ENCODE measurements at places on chromosomes 4 and X. TPM values are rescaled to one million over a fixed set of nuclear protein-coding genes. Genes with fewer than 3 reads are reported as not detected.

DNA sequence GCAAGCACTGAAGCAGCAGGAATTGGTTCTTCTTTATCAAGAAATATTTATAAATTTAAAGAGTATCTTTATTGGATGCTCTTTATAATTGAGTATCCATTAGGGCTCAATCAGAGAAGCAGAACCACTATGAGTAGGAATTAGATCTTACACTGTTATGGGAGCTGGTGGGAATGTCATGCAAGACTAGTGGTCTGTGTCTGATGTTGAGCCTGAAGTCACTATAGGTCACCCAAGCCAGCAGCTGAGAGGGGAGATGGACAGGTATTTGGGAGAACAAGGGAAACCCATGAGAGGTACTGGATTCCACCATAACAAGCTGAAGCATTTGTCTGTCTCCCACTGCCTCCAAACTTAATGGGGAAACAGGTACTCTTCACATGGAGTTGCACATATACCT is 283.7 kb upstream of the BOD1L1 start:
- H3K27me3 ChIP-seq = no peaks in the 10 kb centered on the region
- H3K4me3 ChIP-seq = no peak overlapping the region
- DNase-seq = no peak
- no peaks in the 10 kb centered on the region for H3K4me1 ChIP-seq
- H3K36me3 ChIP-seq = no peaks in the 10 kb centered on the region

Gene MAGEA9B
- total RNA-seq = not detected

Gene MTHFD2L
- 48.1 TPM for total RNA-seq

DNA sequence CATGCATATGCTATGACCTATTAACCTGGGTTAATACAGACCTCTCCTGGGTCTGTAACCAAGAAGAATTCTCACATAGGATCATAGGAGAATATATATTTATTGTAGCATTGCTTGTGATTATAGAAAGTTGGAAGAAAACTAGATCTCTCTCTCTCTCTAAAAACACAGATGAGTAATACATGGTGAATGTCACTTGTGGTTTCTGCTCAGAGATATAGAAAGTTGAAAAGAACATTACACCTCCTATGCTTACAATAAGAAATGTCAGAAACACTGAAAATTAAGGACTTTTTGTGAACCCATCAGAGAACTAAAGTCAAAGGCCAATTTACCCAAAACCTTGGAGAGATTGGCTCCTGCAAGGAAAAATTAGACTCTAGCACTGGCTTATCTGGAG is 1389.5 kb downstream of the FAM133A start:
- no peak for DNase-seq
- no peak overlapping the region for H3K27ac ChIP-seq
- H3K4me1 ChIP-seq = no peaks in the 10 kb centered on the region
- no peaks in the 10 kb centered on the region for H3K36me3 ChIP-seq
- no peak overlapping the region for H3K4me3 ChIP-seq

GRCh38 chr4:186570193-186570996 is 15.0 kb upstream of the MTNR1A start:
- H3K4me3 ChIP-seq = no peak overlapping the region
- no peaks in the 10 kb centered on the region for H3K4me1 ChIP-seq
- no peak for DNase-seq
